ENCODE measurements at places on chromosomes 2 and 18.
A peak's percentile ranks its signal among the peaks of the same experiment; 100 is the strongest.

- no peak for DNase-seq
- no peak overlapping the region for H3K4me3 ChIP-seq
- H3K27me3 ChIP-seq, result no peaks in the 10 kb centered on the region
- no peaks in the 10 kb centered on the region for H3K36me3 ChIP-seq
- H3K27ac ChIP-seq, result no peak overlapping the region
- H3K4me1 ChIP-seq, result no peaks in the 10 kb centered on the region
These were observed 16.1 kb upstream of the CREB1 start for GRCh38 chr2:207513551-207514257.

DNA sequence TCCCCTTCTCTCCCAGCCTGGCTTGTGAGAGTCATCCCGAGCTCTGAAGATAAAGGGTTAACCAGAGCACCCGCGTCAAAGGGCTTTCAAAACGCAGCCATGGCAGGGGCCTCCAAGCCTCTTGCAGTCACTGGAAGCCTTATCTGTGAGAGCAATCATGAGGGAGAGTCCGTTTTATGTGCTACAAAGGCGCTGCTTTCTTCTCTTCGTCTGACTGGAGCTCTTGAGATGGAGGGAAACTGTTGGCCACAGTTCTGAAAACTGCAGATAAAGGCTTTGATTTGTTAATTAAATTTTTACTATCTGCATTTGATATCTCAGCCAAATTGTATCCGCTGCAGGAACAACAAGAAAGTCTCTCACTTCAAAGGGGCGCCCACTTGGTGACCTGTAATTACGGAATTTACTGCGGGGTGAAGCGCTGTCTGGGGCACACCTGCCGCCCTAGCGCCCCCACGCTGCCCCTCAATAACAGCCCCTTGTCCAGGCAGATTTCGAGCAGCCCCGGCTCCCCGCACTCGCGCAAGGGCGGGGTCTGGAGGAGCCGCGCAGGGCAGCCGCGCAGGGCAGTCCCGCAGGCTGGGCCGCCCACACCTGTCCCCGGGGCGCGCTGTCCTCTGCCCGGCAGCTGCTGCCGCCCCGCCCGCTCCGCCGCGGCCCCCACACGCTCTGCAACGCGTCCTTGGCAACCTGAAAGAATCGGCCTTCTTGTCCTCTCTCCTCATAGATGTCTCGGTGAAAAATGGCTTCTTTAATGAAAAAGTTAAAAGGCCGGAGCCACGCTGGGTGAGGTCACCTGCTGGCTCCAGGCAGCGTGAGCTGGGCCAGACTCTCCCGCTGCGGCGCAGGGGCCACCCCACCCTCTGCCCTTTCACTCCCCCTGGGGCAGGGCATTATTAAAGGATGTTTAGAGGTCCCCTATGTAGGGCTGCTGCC is 217.9 kb downstream of the VAPA start:
- no peaks in the 10 kb centered on the region for H3K4me1 ChIP-seq
- DNase-seq, result peak; percentile 24
- peaks cover 37% of the 10 kb centered on the region for H3K27me3 ChIP-seq
- H3K4me3 ChIP-seq, result peak overlapping the region; percentile 70
- H3K27ac ChIP-seq, result no peak overlapping the region

- H3K36me3 ChIP-seq, result peaks cover 60% of the 10 kb centered on the region
- peaks cover 25% of the 10 kb centered on the region for H3K4me1 ChIP-seq
- H3K27ac ChIP-seq, result no peak overlapping the region
- H3K27me3 ChIP-seq, result no peaks in the 10 kb centered on the region
- DNase-seq, result peak; percentile 60
- H3K4me3 ChIP-seq, result peak overlapping the region; percentile 93
These were observed 660 bp upstream of the MBP start for GRCh38 chr18:77133051-77133834.

DNA sequence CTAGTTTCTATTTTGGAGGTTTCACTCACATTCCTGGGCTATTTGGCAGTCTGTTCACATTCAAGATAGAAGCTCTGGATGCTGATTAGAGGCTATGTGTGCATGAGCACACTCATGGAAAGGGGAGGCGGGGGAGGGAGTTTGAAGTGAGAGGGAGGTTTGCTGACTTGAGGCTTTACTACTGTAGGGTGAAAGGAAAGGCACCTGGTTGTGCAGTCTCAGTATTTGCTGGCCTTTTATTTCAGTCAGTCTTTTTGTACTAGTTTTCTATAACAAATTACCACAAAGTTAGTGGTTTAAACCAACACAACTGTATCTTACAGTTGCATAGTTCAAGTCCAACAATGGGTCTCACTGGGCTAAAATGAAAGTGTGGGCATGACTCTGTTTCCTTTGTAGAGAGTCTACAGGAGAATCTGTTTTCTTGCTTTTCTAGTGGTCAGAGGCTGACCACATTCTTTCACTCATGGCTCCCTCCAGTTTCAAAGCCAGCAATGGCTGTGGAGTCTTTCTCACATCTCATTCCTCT is 47.7 kb upstream of the NR4A2 start:
- H3K36me3 ChIP-seq, result no peaks in the 10 kb centered on the region
- no peaks in the 10 kb centered on the region for H3K4me1 ChIP-seq
- no peak for DNase-seq
- no peak overlapping the region for H3K27ac ChIP-seq

DNA sequence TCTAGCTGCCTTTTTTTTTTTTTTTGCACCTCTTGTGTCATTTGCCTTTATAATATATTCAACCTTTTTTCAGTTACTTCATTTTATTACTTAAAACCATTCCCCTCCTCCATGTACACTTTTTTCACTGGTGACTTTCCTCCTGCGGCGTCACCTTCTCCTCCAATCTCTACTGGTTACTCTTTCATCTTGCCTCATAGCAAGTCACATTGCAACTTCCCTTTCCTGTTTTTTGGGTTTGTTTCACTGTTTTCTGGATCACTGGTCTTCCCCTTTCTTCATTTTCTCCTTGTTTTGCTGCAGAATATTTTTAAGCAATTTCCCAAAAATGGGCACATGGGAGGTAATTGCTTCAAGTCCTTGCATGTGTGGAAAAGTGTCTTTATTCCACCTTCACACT is 37.7 kb upstream of the GPR155 start:
- peaks cover 37% of the 10 kb centered on the region for H3K27me3 ChIP-seq
- H3K27ac ChIP-seq, result no peak overlapping the region
- no peak for DNase-seq
- no peak overlapping the region for H3K4me3 ChIP-seq

GRCh38 chr2:198161151-198161550 is 356.8 kb downstream of the PLCL1 start:
- no peaks in the 10 kb centered on the region for H3K36me3 ChIP-seq
- DNase-seq, result no peak
- H3K4me1 ChIP-seq, result no peaks in the 10 kb centered on the region
- no peak overlapping the region for H3K27ac ChIP-seq
- no peak overlapping the region for H3K4me3 ChIP-seq
- peaks cover 11% of the 10 kb centered on the region for H3K27me3 ChIP-seq

- no peak for DNase-seq
- H3K27me3 ChIP-seq, result peaks cover 21% of the 10 kb centered on the region
- H3K4me3 ChIP-seq, result no peak overlapping the region
- H3K4me1 ChIP-seq, result no peaks in the 10 kb centered on the region
These were observed 408.2 kb downstream of the TSN start for GRCh38 chr2:122163617-122164016.

- no peaks in the 10 kb centered on the region for H3K27me3 ChIP-seq
- H3K4me1 ChIP-seq, result peaks cover 63% of the 10 kb centered on the region
- H3K4me3 ChIP-seq, result peak overlapping the region; percentile 18
- H3K27ac ChIP-seq, result peak overlapping the region; percentile 70
- DNase-seq, result peak; percentile 28
These were observed 4.3 kb downstream of the AGPS start for GRCh38 chr2:177396703-177397460.

DNA sequence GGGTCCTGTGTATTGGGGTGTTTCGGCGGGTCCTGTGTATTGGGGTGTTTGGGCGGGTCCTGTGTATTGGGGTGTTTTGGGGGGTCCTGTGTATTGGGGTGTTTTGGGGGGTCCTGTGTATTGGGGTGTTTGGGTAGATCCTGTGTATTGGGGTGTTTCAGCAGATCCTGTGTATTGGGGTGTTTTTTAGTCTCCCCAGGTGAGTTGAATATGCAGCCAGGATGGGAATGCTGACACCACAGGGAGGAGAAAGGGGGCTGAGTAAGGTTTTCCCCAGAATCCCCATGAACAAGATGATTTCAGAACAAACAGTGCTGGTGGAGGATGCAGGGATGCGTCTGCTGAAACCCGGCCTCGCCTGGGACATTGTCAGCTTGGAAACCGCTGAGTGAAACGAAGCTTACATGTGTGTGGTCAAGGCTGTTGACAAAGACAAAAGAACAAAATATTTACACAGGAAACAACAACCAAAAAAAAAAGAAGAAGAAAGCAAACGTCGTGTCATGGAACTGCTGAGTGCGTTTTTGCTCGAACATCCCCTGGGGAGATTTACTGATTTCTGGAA is 88.5 kb upstream of the ODC1 start:
- H3K4me1 ChIP-seq, result peaks cover 36% of the 10 kb centered on the region
- H3K27ac ChIP-seq, result no peak overlapping the region
- no peak overlapping the region for H3K4me3 ChIP-seq
- peaks cover 15% of the 10 kb centered on the region for H3K36me3 ChIP-seq
- DNase-seq, result no peak

GRCh38 chr18:56389190-56389589 is 249.2 kb downstream of the TXNL1 start:
- no peaks in the 10 kb centered on the region for H3K36me3 ChIP-seq
- H3K27me3 ChIP-seq, result peaks cover 13% of the 10 kb centered on the region
- H3K27ac ChIP-seq, result no peak overlapping the region
- H3K4me1 ChIP-seq, result no peaks in the 10 kb centered on the region
- no peak for DNase-seq

Measured in Calu3 (cell line).